Posterior vena cava (tissue), 2 donors: ENCODE measurements at places on chromosomes 12 and 14. TPM values are rescaled to one million over a fixed set of nuclear protein-coding genes. Genes with fewer than 3 reads are reported as not detected.

R3HDM2 gene
- 49.7 TPM for total RNA-seq

DNA sequence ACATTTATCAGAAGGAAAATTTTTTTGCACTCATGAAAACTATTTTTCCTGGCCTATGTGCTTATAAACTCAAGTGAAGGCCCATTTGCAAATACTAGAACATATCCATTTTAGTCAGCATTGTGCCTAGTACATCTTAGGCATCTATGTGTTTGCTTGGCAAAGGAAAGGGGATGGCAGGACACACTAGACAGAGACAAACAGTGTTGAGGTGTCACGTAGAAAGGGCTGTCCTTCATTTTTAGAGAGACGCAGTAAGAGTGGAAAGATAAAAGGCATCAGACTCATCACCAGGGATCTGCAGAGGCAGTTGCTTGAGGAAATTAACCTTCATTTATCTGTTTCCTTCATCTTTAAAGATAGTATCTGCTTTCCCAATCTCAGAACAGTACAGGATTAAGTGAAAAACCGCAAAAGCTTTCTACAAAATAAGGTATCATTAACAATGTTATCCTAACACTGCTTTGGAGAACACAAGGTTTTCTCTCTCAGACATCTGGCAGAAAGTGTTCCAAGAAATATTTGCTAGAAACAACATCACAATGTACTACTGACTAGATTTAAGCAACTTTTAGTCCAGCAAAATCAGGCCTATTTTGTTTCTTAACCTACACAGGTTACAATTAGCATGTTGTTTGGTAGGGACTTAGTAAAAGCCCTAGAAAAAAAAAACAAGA is 2.0 kb downstream of the YBX3 start:
- no peak for DNase-seq

DNA sequence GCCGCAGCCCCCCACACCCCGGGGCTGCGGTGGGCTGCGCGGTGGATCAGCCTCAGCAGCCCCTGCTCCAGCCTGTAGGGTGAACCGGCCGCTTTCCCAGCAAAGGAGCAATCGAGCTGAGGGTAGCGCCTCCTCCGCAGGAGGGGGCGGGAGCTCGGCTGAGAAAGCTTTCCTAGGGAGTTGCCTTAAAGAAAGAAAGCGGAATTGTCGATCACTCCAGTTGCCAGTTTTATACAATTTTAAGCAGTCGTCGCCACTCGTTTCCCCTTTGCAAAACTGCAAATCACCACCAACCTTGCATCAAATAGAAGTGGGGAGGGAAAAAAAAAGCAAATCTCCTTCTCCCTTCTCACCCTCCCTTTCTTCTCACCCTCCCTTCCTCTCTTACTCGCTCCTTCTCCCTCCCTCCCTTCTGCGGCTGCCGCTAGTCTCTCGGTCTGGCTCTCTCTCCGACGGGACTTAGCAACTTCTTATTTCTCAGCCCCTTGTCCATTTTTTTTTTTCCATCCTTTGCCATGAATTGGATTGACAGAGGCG is at the start of gene PDE3A:
TSS of gene PDE3A (plus strand) at position 424 of the 537 bp plus-strand sequence. CDS start 748 bp downstream, outside the sequence.
- peak; percentile 91 for DNase-seq

DNA sequence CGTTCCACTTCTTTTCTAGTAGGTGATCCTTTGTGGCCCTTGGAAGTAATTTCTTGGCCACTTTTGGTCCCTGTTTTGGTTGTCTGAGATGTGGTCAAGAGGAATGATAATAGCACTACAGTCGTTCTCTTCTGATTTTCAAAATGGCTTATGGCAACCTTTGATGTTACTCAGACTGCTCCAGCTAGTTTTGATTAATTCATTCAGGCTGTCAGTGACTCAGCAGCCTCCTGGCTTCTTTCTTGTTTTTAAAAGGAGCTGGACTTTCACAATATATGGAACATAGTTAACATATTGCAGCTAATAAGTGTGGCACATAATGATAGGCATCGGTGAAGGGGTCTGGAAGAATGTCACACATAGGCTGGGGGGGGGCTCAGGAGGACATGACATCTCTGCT is 47.3 kb downstream of the WDR20 start:
- no peak for DNase-seq

SRRM4 gene
- 0.10 TPM for total RNA-seq

- DNase-seq, result no peak
These were observed 45.3 kb upstream of the HECTD1 start for GRCh38 chr14:31252865-31253264.

ADSS1 gene
- 10.2 TPM for total RNA-seq

DNA sequence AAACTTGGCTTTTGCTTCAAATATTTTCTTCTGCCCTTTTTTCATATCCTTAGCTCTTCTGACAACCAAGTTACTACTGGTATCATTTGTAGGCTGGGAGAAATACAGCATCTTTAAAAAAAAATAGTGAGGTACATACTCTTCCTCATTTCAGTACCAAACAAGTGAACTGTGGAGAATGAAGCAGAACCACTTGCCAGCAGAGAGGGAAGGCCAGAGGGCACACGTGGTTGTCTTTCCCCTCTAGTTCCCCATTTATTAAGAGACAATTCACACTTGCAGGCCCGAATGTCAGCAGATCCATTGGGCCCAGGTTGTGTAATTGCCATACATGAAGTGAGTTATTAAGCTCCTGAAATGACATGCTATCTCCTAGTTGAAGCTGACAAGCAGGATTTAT is 3.2 kb downstream of the SUSD6 start:
- DNase-seq, result no peak

PSMB11 gene
- not detected for total RNA-seq

ALDH2 gene
- 79.9 TPM for total RNA-seq

GRCh38 chr14:79599239-79599638 is 612.1 kb downstream of the DIO2 start:
- DNase-seq, result no peak

- DNase-seq, result no peak
These were observed 11.5 kb downstream of the FLVCR2 start for GRCh38 chr14:75589931-75590330.

ANKS1B gene
- total RNA-seq, result 37.1 TPM

GRCh38 chr12:104469066-104469465 is 12.3 kb downstream of the CHST11 start:
- no peak for DNase-seq

GRCh38 chr14:68403191-68404145 is 389.4 kb downstream of the ZFP36L1 start:
- no peak for DNase-seq

- no peak for DNase-seq
These were observed 27.2 kb upstream of the ANO4 start for GRCh38 chr12:100767371-100767770.

- no peak for DNase-seq
These were observed 18.9 kb downstream of the KIF26A start for GRCh38 chr14:104157016-104157928.

GRCh38 chr12:53857666-53858065 is 81.0 kb upstream of the HOXC13 start:
- no peak for DNase-seq

- DNase-seq, result no peak
These were observed 162.6 kb downstream of the MYRFL start for GRCh38 chr12:69987579-69988091.

- DNase-seq, result no peak
These were observed 136.1 kb downstream of the ANO2 start for GRCh38 chr12:5808981-5809380.

DNA sequence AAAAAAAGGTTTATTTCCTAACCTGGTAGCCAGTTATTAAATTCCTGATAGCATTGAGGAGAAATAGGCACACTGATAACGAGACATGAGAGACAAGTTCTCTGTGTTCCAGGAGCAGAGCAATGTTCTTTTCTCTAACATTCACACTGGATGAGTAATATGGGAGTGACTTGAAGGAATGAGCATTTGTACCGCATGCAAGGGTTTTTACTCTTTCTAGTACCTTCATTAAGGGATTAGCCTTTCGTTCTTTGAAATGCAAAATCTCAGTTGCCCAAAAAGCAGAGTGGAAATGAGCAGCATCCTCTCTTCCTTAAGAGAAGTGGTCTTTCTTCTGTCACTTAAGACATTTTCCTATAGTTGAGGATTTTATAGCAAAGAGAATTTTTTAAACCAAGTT is 54.7 kb downstream of the FGD4 start:
- no peak for DNase-seq

DNA sequence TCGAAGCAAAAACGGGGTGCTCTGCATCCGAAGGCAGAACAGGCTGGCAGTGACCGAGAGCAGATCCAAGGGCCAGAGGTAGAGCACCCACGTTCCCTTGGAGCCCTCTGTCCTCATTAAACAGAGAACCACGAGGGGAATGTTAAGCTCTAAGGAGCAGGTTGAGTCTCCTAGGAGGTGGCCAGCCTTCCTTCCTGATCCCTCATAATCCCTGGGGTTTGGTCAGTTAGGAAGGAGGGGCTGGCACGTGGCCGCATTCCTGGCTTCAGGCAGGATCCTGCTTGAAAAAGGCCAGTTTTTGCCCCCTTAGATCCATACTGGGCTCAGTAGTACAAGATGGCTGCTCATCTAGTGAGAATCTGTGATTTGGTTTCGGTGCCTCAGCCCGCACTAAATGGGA is 57.2 kb downstream of the SLC24A4 start:
- DNase-seq, result no peak

DNA sequence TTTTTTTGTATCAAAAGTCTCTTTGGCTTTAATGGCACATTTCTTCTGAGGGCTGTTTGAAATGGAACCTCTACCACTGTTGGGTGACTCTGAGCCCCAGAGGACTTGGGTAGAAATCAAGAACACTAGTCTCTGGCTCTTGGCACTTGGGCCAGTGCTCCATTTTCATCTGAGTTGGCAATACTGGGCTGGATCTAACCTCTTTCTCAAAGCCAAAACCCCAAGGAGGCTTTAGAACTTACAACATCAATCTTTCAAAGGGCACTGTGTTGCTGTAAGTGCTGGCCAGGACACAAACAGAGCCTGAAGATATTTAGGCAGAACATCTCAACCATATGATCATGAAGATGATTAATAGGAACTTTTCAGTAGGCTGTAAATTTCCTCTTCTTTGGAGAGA is 34.0 kb upstream of the PLEKHG7 start:
- DNase-seq, result no peak

DNA sequence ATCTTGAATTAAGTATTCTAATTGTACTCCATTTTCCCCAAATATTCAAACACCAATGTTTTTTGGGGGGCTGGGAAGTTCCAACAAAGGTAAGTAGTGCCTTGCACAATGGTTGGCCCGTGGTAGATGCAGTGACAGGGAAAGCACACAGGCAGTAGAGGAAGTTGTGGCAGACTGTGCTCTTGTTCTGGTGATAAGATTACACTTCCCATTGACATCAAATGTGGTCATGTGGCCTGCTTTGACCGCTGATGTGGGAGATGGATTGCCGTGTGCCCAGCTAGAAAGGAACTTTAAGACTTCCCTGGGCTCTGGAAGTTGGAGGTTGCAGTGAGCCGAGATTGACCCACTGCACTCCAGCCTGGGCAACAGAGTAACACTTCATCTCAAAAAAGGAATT is 223.8 kb downstream of the VRK1 start:
- no peak for DNase-seq

- no peak for DNase-seq
These were observed 46.7 kb downstream of the BHLHE41 start for GRCh38 chr12:26077915-26078702.

DNA sequence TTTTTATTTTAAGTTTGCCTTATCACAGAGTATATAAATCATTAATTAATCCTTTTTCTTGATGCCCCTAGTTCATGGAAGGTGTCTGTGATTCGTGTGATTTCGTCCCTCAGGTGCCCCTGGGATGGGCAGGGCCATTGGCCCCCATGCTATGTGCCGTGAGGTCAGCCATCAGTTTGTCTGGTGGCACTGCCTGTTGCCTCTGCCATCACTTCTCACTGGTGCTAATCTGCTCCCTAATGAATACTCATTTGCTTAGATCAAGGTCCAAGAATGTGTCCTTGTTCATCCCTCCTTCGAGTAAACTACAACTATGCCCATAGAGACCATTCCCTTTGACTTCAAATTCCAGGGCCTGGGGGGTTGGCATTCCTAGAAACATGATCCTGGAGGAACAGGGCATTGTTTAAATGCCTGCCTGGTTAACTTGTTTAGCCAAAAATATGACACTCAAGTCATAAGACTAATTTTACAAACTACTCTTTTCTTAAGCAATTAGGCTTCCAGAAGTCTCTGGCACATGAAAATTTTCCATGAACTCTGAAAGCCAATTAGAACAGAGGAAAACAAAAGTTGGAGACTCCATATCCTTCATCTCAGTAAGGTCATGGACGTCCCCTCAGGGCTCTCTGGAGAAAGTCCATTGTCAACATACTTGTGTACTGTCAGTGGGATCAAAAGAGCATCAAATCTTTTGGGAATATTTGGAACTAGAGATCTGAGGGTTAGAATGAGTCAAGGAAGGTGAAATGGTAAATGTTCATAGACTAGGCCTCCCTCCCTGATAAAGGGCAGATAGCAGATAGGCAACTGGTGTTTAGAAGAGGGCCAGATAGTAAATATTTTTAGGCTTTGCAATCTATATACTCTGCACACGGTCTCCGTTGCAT is 90.9 kb upstream of the PLXNC1 start:
- DNase-seq, result no peak

DIO2 gene
- 6.1 TPM for total RNA-seq

RD3L gene
- total RNA-seq, result not detected

- no peak for DNase-seq
These were observed 40.6 kb downstream of the FNTB start for GRCh38 chr14:65027127-65027799.

DNA sequence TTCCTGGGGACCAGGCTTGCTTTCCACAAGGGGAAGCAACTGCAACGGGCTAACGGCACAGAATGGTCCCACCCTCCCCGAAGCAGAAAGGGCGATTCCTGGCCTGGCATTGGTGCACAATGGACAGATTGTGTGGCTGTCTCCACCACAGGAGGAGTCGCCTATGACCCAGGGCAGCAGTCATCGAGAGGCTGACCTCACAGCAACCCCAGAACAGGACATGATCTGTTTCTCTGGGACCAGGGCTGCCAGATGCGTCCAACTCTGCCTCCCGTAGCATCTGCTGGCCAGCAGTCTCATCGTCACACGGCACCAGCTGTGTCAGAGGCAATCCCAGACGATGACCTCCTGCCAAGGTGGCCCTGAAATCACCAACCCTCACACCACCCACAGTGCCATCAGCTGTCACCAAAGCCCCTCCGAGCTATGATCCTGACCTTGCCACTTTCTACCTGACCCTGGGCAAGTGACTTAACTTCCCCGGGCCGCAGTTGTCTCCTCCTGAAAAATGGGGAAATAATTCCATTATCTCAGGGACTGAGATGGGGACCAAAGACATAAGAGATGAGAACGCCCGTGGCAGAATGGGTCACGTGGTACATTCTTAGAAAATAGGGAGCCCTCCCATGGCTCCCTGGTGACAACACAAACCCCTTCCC is 86.7 kb downstream of the CHGA start:
- DNase-seq, result no peak

- DNase-seq, result no peak
These were observed 537.3 kb downstream of the TMTC2 start for GRCh38 chr12:83224012-83224411.

- DNase-seq, result no peak
These were observed 90.8 kb downstream of the AEBP2 start for GRCh38 chr12:19529951-19530636.
